ENCODE measurements at places on chromosomes 3 and 15.

DNA sequence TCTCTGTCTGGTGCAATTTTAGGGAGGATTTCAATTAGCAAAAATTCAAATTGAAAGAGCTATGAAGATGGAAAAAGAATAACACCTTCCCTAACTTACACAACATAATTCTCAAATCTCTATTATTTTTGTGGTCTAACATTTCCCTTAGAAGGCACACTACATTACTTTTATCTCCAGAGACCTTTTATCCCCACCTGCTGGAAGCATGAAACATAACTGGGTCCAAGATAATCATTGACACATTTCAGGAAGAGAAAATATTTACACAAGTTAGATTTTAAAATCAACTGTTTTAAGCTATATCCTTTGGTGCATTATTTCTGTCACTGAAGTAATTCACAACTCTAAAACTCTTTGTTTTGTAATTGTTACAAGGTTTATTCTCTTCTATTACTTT, 779.5 kb downstream of the ROBO1 start:
- DNase-seq = no peak

DNA sequence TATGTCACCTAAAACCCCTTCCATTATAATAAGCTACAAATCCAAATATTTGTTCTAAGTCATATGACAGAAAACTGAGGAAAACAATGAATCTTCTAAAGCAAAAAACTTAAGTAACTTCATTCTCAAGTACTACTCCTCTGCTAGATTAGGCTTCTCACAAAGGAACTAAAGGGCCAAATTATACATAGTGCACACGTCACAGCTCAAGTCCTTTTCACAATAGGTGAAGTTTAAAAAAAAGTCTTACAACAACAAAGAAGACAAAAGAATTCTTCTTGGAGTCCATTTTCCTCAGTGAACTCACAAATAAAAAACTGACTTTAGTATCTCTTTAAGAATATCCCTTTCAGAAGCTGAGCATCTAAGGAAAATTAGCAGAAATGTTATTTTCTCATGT, 479.9 kb downstream of the MAGI1 start:
- no peak for DNase-seq

DNA sequence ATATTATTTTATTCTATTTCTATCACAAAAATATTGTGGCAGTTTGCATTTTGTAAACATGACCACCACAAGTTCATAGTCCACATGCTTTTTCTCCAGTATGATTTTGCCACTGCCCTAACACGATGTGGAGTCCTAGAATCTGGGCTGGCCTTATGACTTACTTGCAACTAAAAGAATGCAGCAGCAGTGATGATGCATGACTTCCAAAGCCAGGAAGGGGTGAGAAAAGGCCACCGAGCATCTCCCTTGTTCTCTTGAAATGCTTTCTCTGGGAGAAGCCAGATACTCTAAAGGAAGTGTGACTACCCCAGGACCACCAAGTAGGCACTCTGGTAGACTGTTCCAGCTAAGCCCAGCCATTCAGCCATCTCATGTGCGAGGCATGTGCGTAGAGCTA, 191.6 kb upstream of the MRPL3 start:
- no peak for DNase-seq

- peak; percentile 96 for DNase-seq
These were observed at the start of gene CCDC12 for GRCh38 chr3:46976326-46977190. Gene CCDC12, minus strand, starts transcription at chr3:46976745. Its CDS starts 13 bp downstream, at chr3:46976732.

DNA sequence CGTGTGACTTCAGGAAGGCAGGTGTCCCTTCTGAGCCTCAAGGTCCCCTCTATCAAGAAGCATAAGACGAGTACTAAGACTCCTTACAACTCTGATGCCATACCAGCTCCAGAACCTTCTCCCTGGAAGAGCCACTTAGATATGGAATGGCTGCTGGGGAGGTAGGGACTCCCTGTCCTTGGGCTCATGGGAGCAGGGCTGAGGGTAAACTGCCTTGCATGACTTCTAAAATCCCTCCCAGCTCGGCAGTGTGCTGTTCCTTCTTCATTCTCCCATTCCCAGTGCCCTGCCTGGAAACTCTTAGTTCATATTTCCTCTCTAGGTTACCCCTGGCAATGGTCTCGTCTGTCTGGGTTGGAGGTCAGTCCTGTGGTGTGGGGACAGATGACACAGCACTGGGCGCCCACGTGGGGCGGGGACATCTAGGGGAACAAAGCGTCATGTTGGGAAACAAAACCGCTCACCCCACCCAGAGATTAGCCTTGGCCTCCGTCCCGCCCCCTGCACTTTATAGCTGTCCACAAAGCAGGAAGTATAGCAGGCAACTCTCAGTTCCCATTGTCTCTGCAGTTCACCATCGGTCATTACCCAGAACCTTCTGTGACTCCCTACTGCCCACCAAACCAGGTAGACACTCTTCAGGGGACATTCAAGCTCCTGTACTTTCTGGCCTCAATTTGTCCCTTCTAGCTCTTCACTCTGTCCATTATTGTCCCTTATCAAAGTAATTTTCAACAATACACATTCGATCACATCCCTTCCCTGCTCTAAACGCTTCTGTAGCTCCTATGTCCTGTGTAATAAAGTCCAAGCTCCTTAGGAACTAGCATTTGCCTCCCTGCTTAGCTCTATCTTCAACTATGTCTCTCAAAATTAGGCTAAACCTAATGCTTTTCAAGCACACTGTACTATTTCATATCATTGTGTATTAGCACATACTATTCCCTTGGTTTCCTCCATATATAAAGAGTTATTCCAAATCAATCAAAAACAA, 73.8 kb downstream of the IQSEC1 start:
- DNase-seq = no peak

- DNase-seq = no peak
These were observed 257.5 kb downstream of the LRTM1 start for GRCh38 chr3:54670201-54671000.

GRCh38 chr15:80485370-80486164, 81.4 kb downstream of the ARNT2 start:
- no peak for DNase-seq

GRCh38 chr3:118850687-118851086, 184.0 kb downstream of the IGSF11 start:
- no peak for DNase-seq

DNA sequence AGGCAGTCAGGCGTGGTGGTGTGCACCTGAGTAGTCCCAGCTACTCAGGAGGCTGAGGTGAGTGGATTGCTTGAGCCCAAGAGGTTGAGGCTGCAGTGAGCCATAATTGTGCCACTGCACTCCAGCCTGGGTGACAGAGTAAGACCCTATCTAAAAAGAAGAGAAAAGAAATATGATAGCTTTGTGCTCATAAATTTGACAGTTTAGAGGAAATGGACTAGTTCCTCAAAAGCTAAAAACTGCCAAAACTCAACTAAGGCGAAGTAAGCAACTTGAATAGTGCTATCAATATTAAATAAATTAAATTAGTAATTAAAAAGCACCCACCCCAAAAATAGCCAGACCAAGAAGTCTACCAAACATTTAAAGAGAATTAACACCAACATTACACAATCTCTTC, 24.5 kb upstream of the SLC15A2 start:
- no peak for DNase-seq

GRCh38 chr3:57163751-57164150, 1.4 kb downstream of the IL17RD start:
- no peak for DNase-seq

DNA sequence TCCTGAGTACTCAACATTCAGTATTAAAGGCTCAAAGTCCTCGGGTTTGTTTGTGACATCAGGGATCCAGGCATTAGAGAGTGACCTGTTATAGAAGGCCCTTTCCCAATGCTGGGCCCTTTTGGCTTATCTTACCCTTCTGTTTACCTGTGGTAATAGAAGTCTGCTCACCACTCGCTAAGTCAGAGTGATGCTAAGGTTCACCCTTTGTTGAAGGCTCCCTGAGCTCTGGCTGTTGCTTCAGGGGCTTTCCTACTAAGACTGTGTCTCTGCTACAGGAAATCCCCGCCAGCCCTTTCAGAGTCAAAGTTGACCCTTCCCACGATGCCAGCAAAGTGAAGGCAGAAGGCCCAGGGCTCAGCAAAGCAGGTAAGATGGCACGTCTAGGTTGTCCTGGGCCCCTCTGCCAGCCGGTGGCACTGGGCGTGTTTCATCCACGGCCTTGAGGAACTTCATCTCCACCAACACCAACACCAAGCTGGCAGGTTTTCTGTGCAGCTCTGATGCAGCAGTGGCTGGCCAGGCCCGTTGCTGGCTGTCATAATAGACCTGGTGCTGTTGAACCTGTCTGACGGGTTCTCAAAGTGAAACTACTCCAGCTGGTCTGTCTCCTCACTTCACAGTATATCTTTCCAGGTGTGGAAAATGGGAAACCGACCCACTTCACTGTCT, 99.1 kb downstream of the DNASE1L3 start:
- DNase-seq = no peak

DNA sequence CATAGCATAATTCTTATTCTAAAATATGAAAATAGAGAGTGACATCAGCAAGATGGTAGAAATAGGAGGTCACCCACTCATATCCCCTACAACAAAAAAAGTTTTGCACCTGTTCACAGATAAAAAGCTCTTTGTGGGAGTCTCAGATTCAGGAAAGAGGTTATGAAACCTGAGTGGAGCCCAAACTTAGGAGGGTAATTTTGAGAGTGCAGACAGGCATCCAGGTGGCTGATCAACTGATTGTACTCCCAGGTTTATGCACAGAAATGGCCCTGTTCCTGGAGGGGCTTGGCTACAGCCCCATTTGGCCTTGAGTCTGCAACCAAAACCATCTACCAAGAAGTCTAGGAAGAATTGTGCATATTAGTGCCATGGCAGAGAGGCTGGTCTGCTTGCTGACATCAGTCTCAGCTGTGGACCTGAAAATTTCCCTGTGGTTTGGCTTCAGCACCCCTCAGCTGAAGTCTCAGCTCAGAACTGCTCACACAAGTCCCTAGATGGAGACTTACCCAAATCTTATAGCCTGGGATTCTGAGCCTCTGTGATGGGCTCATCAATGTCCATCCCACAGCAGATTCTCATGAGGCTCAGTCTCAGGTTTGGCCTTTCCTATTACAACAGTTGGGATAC, 291.6 kb downstream of the IL20RB start:
- no peak for DNase-seq

DNA sequence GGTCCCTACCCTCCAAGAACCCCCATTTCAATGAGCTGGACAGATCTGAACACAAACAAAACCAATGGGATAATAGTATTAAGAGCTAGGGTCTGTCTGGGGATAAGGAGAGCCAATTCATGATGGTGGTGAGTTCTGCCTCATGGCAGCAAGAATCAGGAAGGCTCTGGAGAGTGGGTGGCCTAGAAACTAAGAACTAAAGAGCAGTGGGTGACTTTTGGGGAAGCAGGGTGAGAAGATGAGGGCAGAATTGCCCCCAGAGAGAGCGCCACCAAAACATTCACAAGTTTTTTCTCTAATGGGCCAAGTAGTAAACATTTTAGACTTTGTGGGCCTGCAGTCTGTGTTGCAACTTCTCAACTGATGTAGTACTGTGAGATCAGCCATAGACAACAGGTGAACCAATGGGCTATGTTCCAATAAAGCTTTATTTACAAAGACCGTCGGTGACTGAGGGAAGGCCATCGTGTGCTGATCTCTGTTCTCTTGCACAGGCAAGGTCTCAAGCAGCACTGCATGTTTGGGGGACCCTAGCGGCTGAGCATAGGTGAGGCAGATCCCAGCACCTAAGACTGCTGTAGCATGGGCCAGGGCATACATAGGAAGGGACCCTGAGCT, 225.5 kb upstream of the ST8SIA2 start:
- DNase-seq = no peak

- no peak for DNase-seq
These were observed 13.1 kb upstream of the OCA2 start for GRCh38 chr15:28112101-28112760.

DNA sequence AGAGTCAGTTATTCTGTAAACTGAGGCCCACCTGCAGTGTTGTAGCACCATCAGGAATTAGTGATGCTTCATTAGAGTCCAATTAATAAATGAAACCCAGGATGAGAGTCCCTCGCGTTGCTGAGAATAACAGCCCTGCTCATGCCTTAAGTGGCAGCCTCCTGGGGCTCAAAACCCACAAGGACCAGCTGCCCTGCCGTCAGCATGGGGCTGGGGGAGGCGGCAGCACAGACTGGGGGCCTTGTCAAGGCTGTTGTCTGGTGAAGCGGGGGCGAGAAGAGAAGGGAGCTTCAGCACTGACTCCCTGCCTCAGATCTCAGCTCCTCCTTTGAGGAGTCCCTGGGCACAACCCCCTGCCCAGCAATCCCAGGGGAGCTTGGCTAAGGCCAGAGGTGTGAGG, 21.0 kb downstream of the CCDC33 start:
- DNase-seq = no peak

- no peak for DNase-seq
These were observed 90.7 kb upstream of the ICE2 start for GRCh38 chr15:60569596-60569995.

GRCh38 chr15:65655026-65655425, 33.3 kb downstream of the SLC24A1 start:
- no peak for DNase-seq

DNA sequence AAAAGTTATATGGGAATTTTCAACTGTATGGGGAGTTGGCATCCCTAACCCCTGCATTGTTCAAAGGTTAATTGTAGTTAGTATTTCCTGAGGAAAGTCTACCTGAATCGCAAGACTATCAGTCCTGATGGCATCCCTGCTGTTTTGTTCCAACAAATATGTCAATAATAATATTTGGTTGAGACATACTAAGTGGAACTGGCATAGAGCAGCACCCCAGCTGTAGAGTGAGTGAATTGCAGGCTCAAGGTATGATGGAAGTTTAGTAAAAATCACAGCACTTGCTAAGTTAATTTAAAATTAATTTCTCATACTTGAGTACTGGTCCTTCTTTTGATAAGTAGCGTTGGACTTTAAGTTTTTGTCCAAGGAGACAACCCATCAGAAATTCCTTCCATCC, 18.0 kb upstream of the COMMD2 start:
- no peak for DNase-seq

GRCh38 chr3:20527368-20527767, 341.4 kb upstream of the SGO1 start:
- no peak for DNase-seq

GRCh38 chr3:71989165-71989564, 204.2 kb upstream of the PROK2 start:
- DNase-seq = no peak

GRCh38 chr15:73265536-73266153, 103.1 kb downstream of the HCN4 start:
- DNase-seq = peak; percentile 56

DNA sequence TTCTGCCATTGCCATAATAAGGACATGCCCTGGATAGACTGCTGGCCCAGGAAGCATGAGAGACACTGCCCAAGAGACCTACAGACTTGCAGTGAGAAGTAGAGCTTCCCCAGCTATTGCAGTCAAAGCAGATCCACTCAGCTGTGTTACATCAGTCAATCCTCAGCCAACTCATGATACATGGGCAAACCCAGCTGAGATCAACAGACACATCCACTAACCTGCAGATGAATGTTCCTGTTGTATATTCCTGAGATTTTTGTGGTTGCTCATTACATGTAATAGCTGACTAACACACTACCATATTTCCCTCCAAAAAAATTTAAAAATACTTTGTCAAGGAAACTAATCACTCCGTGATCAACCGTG, 68.6 kb downstream of the DCLK3 start:
- DNase-seq = no peak

GRCh38 chr15:52806284-52806655, 16.1 kb upstream of the ONECUT1 start:
- DNase-seq = no peak
